ENCODE measurements at places on chromosomes 4 and X. TPM values are rescaled to one million over a fixed set of nuclear protein-coding genes. Genes with fewer than 3 reads are reported as not detected.

The MAGEE2 gene
- not detected for total RNA-seq

The CXCL11 gene
- 5.7 TPM for total RNA-seq

The AADAT gene
- total RNA-seq: 0.32 TPM

The TCP11X2 gene
- total RNA-seq: not detected

The ELF4 gene
- total RNA-seq: 21.6 TPM

The GPR119 gene
- total RNA-seq: not detected

The GYG2 gene
- under 0.01 TPM for total RNA-seq

The C4orf54 gene
- 0.06 TPM for total RNA-seq

The FNIP2 gene
- total RNA-seq: 28.3 TPM

The BEX1 gene
- 0.32 TPM for total RNA-seq

The XAGE1A gene
- total RNA-seq: not detected

The HSFX2 gene
- total RNA-seq: 0.16 TPM

The TMSB15A gene
- total RNA-seq: 0.82 TPM

The MAGEB17 gene
- not detected for total RNA-seq

The N4BP2 gene
- 7.5 TPM for total RNA-seq

The GK gene
- total RNA-seq: 2.3 TPM

The ZGRF1 gene
- 8.1 TPM for total RNA-seq

The SCOC gene
- 24.0 TPM for total RNA-seq

The TEX13C gene
- total RNA-seq: not detected

The NCAPG gene
- 34.2 TPM for total RNA-seq

The ZRSR2 gene
- total RNA-seq: 3.1 TPM

All from bladder microvascular endothelial cell (primary cell).